ENCODE measurements at places on chromosomes 13 and 19.

DNA sequence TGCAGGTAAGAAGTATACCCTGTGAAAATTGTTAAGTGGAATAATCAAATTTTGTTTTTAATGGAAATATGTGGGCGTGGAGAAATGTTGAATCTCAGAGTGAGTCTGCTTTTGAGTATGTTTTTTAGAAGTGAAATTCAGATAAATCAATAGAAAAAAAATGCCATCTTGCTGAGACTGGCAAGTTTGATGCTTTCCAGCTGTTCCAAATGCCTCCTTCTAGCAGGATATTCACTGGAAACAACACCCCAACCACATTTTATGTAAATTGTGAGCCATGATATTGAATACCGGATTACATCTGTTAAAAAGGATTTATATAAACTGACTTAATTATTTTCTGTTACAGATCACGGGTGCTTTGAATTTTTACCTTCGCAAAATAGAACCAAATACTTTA, 115.4 kb downstream of the ITGBL1 start:
- no peak for DNase-seq

DNA sequence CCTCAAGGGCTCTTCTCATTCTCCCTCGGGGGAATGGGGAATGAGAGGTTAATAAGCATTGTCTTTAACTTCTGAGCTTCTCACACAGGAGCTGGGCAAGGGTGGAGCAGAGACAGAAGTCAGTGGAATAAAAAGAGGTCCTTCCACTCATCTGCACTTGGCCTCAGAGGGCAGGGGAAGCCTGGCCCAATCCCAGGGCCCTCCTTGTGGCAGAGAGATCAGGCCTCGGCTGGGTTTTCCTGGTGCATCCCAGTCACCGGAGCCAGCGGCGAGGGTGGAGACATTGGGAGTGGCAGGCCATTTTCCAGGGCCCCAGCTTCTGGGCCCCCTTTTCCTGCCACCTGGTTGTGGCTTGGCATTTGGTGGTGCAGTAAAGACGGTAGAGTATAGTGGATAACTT, 10.6 kb downstream of the CALM3 start:
- no peak for DNase-seq

DNA sequence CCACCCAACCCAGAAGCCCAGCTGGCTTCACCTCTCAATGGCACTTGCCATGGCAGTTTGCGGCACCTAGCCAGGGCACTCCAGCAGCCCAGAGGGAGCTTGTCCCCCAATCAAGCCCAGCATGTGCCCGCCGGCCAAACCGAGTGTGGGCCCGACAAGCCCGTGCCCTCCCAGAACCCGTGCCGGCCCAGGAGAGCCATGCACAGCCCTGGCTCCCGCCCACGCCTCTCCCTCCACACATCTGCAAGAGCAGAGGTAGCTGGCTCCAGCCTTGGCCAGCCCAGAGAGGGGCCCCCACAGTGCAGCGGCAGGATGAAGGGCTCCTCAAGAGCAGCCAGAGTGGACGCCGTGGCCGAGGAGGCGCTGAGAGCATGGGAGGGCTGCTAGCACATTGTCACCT, 2278.0 kb upstream of the PCDH20 start:
- DNase-seq: no peak

GRCh38 chr13:47816831-47817230, 184.2 kb downstream of the SUCLA2 start:
- DNase-seq: no peak

GRCh38 chr13:84994582-84994981, 804.6 kb downstream of the SLITRK6 start:
- no peak for DNase-seq

GRCh38 chr13:59458908-59459579, 704.7 kb downstream of the DIAPH3 start:
- DNase-seq: no peak

- DNase-seq: no peak
Observed at GRCh38 chr13:105033999-105034398, 1501.5 kb downstream of the EFNB2 start.

GRCh38 chr13:101493541-101493940, 41.1 kb downstream of the ITGBL1 start:
- DNase-seq: no peak

GRCh38 chr13:28337166-28338005, 157.5 kb downstream of the FLT1 start:
- no peak for DNase-seq

DNA sequence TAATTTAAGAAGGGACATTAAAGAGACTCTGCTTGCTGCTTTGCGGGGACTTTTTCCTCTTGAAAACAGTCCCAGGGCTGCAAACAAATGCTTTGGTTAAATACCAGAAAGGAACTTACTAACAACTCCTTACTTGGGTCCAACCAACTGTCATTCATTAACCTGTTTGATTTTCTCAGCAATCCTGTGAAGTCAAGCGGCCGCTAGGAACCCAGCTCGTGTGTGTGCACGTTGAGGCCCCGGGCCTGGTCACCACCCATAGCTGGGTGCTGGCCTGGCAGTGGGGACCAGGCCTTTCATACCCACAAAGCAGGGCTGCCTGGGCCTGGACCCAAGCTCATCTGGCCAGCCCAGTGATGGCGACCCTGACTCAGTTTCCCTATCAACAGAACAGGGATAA, 50.7 kb downstream of the C1QTNF9 start:
- DNase-seq: no peak

- DNase-seq: peak; percentile 38
Observed at GRCh38 chr13:97434397-97435201, 630 bp downstream of the RAP2A start.

DNA sequence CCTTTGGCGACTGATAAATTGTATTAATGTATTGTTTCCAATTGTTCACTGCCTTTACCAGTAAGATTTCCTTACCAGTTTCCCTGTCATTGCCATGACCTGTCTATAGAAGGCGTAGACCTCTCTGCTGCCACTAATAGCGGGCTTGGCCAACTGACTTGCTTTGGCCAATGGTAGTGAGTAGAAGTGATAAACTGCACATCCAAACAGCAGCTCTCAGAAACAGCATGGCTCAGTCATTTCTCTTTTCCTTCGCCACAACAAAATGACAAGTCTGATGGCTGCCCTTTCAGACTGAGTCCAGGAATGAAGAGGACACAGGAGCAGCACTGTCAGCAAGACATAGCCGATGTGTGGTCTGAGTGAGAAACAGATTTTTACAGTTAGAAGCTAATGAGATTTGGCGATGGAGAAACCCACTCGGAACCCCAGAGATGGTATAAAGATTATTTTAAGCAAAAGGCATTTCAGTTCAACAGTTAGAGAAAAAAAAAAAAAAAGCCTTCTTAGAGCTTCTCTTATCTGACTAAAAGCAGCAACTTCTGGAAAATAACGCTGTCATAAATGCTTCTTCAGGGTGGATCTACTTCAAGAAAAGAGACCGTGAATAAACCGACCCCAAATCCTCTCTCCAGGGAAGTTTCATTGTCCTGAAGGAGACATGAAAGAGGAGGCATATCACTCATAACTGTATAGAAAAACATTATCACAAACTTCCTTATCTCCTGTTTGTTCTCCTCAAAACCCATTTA, 42.0 kb upstream of the TM9SF2 start:
- no peak for DNase-seq

- DNase-seq: no peak
Observed at GRCh38 chr13:90633849-90634248, 713.6 kb upstream of the MIR17HG start.

DNA sequence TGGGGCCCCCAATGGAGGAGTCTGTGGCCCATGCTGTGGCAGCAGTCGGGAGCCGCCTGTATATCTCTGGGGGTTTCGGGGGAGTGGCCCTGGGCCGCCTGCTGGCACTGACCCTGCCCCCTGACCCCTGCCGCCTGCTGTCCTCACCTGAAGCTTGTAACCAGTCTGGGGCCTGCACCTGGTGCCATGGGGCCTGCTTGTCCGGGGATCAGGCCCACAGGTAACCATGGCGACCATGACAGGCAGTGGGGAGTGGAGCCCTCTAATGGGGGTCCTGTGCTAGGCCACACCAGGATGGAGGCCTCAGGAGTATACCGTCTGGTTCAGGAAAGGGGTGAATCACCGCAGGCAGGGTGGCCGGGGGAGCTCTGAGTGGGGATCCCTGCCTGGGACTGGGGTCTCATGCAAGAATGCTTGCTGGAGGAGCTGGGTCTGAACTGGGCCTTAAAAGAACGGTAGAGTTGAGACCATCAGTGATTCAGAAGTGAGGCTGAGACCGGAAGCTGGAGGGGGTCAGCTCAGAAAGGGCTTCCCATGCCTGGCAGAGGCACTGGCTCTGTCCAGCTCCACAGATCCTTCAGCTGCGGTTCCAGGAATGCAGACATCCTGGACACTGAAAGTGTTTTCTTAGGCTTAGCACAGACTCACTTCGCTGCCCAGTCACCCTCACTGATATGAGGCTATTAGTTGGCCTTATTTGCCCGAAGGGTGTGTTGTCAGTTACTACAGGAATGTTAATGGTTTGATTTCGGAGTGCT, 29.1 kb downstream of the CNFN start:
- no peak for DNase-seq

- DNase-seq: no peak
Observed at GRCh38 chr13:27425158-27425917, 919 bp downstream of the GTF3A start.

DNA sequence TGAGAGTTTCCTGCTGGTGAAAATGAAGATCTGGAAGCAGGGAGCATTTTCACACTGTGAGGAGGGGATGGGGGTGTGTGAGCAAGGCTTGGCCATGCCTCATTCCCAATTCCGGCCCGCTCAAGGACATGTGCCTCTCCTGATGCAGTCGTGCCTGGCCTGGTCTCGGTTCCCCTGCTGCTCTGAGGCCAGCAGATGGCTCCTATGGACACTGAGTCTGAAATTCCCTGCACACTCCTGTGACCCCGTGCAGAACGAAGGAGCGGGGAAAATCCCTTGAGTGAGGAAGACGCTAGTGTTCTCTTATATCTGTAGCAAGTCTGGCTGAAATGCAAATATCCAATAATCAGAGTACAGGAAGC, 363 bp upstream of the ZNF763 start:
- DNase-seq: no peak

DNA sequence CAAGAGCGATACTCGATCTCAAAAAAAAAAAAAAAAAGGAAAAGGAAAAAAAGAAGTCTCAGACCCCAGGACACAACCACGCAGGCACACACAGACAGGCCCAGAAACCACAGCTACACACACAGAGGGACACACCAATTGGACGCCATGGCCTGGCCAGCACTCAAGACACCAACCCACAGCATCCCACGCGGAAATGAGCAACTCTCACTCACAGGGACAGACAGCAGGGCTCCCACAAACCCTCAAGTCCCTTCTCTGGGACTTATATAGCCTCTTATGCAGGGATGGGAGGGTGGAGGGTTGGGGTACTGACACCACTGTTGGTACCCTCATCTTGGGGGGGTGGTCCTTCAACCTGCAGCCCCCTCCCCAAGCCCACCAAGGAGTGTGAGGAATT, 5.9 kb downstream of the NOTCH3 start:
- DNase-seq: no peak

- no peak for DNase-seq
Observed at GRCh38 chr13:21429211-21429610, 29.9 kb downstream of the ZDHHC20 start.

DNA sequence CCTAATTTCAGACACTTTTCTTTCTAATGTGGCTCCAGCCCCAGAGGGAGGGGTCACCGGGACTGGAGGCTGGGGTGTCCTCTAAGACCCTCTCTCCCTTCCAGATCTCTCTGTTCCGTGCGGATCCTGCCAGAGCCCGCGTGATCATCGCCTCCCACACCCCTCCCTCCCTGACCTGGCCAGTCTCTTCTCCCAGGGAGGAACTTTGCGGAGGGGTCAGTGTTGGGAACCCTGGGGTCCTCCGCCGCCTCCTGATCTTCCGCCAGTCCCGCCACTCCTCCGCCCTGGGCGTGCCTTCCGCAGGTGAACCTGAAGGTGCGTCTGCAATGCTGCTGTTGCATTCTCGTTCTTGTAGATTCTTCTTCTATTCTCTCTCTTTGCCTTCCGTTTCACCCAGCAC, 9.1 kb downstream of the SOX21 start:
- DNase-seq: peak; percentile 33

- DNase-seq: no peak
Observed at GRCh38 chr19:40136818-40137217, 46.1 kb upstream of the ZNF780A start.

DNA sequence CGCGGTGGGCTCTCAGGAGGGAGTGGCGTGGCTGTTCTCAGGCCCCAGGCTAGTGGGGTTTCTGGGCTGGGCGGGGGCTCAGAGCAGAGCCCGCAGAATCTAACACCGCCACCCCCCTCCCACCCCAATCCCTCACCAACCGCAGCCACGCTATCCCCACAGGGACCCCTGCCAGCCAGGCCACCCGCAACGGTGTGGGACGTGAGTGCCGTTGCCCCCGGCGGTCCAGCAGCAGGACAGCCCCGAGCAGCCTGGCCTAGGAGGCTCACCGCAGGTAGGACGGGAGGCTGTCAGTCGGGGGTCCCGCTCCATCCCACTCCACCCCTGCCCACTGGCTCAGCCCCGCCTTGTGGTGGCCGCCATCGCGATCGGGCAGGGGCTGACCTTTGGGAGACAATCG, at the start of gene NTN5:
Gene NTN5 (minus strand): TSS at position 24 of the 400 bp plus-strand sequence. CDS start 2,031 bp downstream, outside the sequence.
- DNase-seq: no peak

DNA sequence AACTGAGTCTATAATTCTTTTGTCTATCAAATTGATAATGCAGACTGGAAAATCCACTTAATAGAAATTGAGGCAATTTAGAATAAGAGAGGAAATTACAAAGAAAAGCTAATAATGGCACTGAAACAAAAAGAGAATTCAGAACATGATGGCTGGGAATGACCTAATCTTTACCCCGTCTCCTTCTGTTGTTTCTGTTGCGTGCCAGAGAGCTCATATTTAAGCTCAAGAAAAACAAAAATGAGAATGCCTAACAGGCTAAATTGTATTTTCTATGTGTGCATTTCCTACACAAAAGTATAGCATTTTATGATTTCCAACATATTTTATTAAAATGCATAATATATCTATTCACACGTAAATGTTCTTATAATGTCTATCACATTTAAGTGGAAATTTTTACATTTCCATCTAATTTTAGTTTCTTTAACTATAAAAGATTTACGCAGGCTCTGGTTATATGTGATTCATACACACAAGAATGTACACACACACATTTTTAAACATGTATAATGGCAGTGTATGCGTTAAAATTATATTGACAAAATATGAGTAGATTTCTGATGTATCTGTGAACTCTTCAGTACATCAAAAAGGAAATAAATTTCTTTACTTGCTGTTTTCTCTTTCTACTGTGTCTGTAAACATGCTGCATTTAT, 432.3 kb downstream of the SLITRK6 start:
- DNase-seq: no peak

- no peak for DNase-seq
Observed at GRCh38 chr13:98434060-98434459, 142.8 kb downstream of the STK24 start.
